ENCODE measurements at places on chromosomes 7 and 10.
A peak's percentile ranks its signal among the peaks of the same experiment; 100 is the strongest.

DNA sequence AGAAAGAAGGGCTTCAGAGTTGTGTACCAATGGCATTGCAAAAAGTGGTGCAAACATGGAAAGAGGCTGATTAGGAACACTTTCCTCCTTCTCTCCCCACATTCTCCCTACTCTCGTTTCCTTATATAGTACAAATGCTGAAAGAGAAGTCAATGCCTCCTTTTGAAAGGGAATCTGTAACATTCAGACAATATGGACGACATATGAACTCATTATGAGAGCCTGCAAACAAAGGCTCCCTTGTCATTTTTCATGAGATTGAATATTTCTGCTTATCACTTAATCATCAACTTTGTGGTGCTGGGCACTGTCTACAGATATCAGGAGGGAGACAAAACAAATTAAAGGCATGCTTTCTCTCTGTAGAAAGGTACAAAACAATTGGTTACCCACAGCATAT lies 437.1 kb upstream of the PHF14 start:
- no peak for DNase-seq

GRCh38 chr7:46545790-46546189 lies 624.7 kb upstream of the IGFBP3 start:
- DNase-seq: peak; percentile 56

GRCh38 chr10:127943336-127943910 lies 36.5 kb downstream of the PTPRE start:
- no peak for DNase-seq

- DNase-seq: no peak
Measured at GRCh38 chr10:33335801-33336581, 1.5 kb upstream of the NRP1 start.

DNA sequence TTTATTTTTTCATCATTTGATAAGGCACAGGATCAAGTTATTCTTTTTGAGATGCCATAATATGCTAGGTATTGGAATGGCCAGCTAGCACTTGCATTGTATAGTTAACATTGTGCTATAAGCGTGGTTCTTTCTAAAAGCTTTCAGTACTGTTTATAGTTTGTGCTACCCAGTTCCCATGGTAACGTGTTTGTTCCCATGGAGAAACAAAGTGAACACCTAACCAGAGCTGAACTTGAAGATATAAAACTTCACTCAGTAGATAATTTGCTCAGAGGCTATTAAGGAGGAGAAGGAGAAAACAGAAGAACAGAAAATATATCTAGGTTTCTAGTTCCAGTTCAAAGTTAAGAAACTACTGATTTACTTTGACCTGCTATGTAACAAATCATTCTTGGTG lies 23.6 kb upstream of the ITGB8 start:
- no peak for DNase-seq

DNA sequence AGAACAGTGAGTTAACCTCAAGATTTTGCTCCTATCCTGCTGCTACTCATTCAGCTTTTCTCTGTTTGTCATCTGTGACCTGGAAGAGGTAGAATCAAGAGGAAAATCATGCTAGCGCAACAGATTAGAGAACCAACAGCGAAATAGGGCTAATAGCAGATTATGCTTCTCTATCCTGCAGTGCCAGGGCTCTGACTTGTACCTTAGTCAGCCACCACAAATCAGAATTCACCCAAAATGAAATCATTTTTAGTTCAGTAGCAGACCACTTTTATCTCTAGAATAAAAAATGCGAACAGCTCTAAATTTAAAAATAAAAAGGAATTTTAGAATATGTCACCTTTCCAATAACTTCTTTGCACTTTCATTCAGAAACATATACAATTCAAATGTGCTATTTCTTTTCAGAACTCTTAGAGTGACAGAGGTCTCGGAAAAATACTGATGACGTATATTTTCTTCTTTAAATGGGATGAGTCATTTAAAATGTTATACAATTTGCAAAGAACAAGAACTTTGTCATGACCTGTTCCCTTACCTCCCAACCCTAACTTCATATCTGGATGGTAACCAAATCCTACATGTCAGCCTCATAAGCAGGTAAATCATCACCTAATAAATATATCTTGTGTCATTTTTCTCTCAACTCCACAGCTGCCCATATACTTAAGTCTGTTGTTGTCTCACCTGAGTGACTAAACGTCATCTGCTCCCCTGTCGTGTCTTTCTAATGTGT lies 896.4 kb downstream of the PCDH15 start:
- DNase-seq: no peak

- no peak for DNase-seq
Measured at GRCh38 chr7:122643250-122643649, 55.7 kb downstream of the RNF133 start.

DNA sequence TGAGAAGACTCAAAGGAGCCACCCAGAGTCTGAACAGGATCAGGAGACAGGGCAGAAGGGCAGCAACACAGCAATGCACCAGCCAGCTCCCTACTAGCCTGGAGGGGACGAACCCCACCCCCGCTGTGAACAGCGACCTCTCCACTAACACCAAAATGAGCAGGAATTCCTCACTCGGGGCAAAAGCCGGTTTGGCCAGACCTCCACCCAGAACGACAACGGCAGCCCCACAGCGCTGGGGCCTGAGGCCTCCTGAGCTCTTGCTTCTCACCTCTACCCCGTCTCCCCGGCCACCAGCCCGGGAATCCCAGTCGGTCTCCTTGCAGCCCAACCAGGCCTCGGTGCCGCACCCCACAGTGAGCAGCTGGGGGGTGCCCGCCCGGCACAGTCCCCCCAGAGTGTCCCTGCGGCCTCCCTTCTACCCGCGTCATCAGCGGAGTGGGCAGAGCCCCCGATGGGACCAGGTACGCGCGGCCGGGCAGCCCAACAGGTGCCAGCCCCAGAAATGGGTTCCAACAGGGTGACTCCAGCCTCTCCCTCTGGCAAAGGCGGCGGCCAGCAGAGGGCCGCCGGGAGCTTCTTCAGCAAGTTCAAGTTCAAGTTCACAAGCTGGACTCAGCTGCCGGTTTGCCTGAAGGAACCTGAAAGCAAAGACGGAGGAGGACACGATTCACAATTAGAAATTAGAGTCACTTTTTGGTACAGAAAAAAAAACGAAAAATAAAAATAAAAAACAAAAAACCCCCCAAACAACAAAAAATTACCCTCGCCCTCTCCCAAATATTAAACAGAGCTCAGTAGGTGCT lies 129.0 kb downstream of the MARCHF5 start:
- DNase-seq: no peak

GRCh38 chr10:89921403-89921802 lies 220.0 kb downstream of the KIF20B start:
- no peak for DNase-seq

DNA sequence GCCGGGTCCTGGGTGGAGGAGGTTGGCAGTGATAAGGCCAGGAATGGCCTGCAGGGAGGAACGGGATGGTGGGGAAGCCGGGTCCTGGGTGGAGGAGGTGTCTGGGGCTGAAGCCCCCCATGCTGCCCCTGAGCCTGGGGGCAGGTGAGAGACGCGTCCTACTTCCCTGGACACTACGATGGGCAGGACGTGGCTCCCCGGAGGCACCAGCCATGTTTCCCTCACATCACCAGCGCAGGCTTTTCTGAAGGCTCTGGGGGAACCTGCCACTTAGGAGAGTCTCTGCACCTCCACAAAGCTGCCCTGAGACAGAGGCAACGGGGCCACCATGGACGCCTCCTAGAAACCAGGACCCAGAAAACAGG lies 324.8 kb downstream of the DNAJB6 start:
- DNase-seq: no peak

DNA sequence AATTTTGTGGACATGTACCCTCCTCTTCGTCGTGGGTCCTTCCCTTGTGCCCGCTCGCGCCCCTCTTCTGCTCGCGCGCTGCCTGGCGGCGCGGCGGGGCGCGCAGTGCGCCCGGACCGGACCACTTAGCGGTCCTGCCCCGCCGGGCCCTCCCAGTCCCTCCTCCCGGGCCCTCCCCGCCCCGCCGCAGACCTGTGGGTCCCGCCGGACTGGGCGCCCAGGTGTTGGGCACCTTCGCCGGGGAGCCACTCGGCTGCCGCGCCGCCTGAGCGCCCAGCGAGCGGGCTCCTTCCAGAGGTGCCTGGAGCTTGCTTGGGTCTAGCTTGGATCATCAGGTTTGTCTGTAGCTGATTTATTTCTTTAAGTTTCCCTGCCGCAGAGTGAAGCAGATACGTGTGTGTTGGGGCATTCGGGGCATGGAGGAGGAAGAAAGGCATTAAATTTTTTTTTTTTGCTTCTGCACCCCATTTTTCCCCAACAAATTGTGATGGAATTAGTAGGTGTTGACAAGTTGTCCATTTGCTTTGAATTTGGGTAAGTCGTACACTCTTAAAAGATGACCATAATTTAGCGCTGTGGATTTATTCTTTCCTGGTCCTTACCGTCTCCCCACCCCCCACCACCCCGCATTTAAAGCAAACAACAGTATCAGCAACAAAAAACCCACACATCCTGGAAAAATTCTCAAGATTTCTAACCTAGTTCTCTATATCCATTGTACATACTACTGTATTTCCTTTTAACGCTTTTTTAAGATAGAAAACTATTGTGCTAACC lies 905 bp downstream of the C1GALT1 start:
- no peak for DNase-seq
